G401 (cell line): ENCODE measurements at places on chromosomes 7 and 10. TPM values are rescaled to one million over a fixed set of nuclear protein-coding genes. Genes with fewer than 3 reads are reported as not detected.

TMEM229A gene
- total RNA-seq = not detected in 2 replicates

NUTM2E gene
- total RNA-seq = not detected in 2 replicates

GRCh38 chr7:159191236-159191635, 46.6 kb upstream of the VIPR2 start:
- DNase-seq = no peak

FOXI2 gene
- not detected in 2 replicates for total RNA-seq

DNA sequence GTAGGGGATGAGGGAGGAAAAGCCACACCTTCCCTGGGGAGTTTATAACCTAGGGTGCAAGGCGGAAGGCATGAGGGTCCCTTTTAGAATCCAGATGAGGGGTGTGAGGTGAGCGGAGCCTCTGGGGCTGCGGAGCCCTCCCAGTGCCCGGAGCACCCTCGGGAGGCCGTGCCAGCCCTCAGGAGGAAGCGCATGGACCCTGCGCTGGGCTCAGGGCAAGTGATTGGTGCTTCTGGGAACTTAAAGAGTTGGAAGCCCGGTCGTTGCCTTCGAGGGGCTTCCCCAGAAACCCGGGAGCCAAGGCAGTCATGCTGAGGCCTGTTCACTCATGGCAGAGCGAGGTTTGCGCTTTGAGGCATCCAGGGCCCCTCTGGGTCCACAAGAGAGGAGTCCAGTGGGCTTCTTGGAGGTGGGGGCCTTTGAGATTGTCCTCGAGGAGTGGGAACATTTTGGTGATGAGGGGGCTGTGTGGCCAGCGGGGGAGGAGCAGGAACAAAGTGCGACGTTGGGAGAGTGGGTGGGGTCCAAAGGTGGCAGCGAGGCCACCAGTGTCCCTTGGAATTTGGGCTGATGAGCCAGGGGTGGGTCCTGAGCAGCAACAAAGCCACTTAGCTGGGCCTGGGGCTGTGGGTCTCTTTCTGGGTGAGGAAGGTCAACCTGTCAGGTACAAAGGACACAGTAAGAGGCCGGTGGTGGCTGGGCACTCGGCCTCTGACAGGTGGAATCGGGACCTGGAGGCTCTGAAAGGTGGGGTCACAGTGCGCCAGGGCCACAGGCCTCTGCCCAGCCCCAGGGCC, 79.9 kb downstream of the MKI67 start:
- DNase-seq = no peak

DNA sequence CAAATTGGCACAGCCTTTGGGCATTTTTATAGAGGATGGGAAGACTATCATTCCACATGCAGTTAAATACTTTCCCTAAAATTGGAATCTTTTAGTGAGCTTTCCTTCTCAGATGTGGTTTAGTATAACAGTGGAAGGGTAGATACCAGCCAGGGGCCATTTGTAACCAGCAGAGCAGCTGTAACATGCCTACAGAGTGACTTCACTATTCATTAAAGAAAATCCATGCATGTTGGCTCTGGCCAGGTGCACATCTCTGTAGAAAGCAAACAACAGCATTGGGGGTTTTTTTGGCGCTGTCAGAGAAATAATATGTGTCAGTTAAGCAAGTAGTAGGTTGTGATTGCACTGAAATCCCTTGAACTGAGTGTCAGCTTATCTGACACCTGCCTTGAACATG, 115.6 kb downstream of the LHFPL3 start:
- DNase-seq = no peak

SLC13A1 gene
- total RNA-seq = not detected in 2 replicates

ANXA8L1 gene
- not detected in 2 replicates for total RNA-seq

ACBD7 gene
- 7.3 and 13.1 TPM in 2 replicates for total RNA-seq

- no peak for DNase-seq
These were observed 434.0 kb downstream of the INHBA start for GRCh38 chr7:41268878-41269277.

TAS2R41 gene
- total RNA-seq = not detected in 2 replicates

PRSS1 gene
- total RNA-seq = not detected in 2 replicates

SMO gene
- 51.1 and 51.8 TPM in 2 replicates for total RNA-seq

- no peak for DNase-seq
These were observed 16.7 kb downstream of the SKIDA1 start for GRCh38 chr10:21508706-21509331.

- DNase-seq = no peak
These were observed 590.3 kb upstream of the FOXK1 start for GRCh38 chr7:4091767-4092166.

DNA sequence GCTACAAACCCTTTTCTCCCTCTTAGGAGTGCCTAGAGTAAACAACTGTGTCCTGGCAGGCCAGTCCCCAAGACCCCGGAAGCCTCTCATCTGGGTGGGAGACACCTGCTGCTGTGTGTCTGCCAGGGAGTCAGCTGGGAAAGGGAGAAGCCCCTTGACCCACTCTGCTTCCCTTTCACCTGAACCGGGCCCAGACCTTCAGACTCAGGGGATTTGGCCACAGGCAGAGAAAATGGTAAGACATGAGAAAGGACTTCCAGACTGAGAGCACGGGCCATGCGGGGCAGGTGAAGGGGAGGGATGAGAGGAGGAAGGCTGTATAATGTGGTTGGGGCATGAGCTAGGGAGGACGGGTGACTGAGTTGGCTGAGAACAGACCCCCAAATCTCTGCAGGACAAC, 36.0 kb upstream of the NPFFR1 start:
- DNase-seq = no peak

- DNase-seq = no peak
These were observed 45.3 kb downstream of the TACC2 start for GRCh38 chr10:122034149-122034756.

GRCh38 chr7:54743580-54743979, 15.4 kb downstream of the SEC61G start:
- no peak for DNase-seq

DNA sequence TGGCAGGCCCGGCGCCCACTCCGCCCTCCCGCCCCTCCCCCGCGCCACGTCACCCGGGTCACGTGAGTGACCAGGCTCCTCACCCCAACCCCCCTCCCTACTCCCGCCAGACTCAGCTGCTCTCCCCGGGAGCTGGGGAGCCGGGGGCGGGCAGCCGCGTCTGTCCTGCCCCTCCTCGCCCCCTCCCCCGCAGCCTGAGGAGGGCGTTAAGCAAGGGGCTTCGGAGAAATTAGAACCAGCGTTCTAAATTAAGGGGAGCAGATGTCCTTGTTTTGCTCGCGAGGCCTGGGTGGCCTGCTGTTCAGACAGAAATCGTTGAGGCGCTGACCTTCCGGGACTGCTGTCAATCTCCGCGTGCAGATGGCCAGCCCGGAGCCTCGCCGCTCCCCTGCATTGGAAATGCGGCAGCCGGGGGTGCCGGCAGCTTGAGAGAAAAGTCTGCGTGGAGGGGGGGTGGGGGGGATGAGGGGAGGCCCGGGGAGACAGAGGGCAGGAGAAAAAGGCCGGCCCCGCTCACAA, 102.2 kb upstream of the ZNF438 start:
- DNase-seq = peak; percentile 85

GRID1 gene
- 0.17 TPM in 1 of 2 replicates, not detected in the other for total RNA-seq

- DNase-seq = no peak
These were observed 28.4 kb upstream of the C10orf71 start for GRCh38 chr10:49270565-49270964.

SYT15 gene
- not detected in 2 replicates for total RNA-seq

GRCh38 chr10:125034675-125035074, 92.8 kb downstream of the ZRANB1 start:
- no peak for DNase-seq

GRCh38 chr7:14806891-14807290, 95.7 kb downstream of the DGKB start:
- no peak for DNase-seq

CPA4 gene
- total RNA-seq = not detected in 2 replicates

TBX20 gene
- total RNA-seq = not detected in 2 replicates

DNA sequence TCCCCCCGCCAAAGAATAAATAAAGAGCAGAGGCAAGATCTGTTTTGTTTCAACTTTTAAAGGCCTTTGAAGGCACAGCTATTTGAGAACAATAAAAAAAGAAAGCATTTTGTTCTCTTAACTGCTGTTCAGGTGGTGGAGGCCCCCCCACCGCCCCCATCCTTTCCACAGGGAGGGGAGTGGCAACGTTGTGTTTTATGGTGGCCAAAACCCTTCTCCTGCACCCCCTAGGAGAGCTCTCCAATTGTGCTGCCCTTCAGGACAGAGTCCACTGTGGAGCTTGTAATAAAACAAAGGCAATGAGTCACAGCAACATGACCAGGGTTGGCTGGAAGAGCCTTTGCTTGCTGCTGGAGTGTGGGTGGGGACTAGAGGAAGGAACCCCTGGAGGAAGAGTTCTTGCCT, 987.9 kb downstream of the KCNMA1 start:
- DNase-seq = no peak

DNA sequence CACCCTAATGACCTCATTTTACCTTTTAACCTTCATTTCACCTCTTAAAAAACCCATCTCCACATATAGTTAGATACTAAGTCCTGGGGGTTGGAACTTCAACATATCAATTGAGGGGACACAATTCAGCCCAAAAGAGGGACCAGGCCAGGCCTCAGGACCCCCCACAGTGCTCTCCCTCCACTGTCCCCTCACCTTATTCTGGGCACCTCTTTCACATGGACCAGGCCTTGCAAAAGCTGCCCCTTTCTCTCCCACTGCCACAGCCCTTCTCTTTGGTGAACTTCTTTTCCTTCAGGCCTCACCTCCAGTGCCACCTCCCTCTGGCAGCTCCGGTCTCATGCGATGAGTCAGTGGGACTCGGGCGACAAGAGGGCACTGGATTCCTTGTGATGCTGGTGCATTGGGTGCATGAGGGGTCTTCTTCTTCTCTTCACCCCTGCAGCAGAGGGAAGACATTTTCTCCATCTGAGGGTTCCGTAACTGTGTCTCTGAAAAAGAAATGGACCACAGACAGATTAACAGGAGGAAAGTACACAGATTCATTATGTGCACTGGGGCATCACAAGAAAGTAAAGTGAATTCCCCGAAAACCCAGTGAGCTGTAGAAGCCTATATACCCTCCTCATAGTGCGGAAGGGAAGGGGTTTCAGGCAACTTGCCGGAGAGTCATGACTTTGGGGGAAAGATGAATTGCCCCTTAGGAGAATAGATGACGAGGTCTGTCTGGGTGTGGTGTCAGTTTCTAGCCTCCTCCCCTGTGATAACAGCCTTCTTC, 288.7 kb upstream of the IGFBP3 start:
- no peak for DNase-seq

- DNase-seq = peak; percentile 63
These were observed 97.9 kb upstream of the KLF14 start for GRCh38 chr7:130831817-130832481.

DNA sequence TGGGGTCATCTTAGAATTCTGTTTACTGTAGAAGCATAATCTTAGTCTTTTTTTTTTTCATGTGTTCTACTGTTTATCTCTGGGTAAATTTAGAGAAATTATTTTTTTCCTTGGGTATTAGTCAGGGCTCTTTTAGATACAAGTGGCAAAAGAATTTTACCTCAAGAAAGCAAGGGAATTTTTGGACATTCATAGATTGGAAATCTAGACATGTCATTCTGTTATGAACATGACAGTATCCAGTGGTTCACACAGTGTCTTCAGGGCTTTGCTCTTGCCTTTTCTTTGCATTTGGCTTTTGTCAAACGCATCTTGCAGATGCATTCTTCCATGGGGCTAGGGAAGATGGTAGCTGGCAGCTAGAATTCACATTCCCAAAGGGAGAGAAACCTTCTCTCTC, 13.7 kb upstream of the TAS2R41 start:
- DNase-seq = no peak

PDE6C gene
- total RNA-seq = not detected in 2 replicates

- no peak for DNase-seq
These were observed 57.0 kb downstream of the SEC61G start for GRCh38 chr7:54701982-54702381.

DNA sequence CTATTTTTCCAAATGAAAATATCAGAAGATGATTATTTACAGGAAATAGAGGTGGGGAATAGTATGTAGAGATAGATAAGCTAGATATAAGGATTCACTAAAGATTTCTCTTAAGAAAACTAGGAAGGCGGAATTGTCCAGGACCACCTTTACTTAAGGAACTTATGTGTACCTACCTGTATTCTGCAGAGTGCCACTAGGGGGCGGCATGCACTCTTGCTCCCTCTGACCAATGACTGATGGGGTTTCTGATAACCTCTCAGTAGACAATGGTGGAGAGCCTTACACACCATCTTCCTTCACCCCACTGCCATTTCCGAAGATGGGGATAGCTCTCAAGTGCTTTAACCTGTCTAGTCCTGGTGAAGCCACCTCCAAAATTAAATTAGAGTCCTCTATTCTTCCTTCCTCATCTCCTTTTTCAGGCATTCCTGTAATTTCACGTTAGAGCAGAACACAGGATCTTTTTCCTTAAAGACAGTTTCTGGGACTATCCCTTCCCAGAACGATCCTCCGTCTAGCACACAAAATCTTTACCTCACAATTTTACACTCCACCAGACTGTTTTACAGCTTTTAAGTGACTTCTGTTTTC, 453.1 kb downstream of the SORCS1 start:
- DNase-seq = peak; percentile 15

PRKCQ gene
- total RNA-seq = 0.27 and 0.55 TPM in 2 replicates

CTNNA3 gene
- total RNA-seq = not detected in 2 replicates

- DNase-seq = peak; percentile 57
These were observed 1.0 kb downstream of the UBTD1 start for GRCh38 chr10:97499561-97500296.

- DNase-seq = no peak
These were observed 3.9 kb downstream of the CLDN4 start for GRCh38 chr7:73834626-73835191.
